ENCODE measurements at places on chromosomes 11 and 22.

GRCh38 chr11:119694334-119694733 is 34.7 kb downstream of the NECTIN1 start:
- no peak for DNase-seq

DNA sequence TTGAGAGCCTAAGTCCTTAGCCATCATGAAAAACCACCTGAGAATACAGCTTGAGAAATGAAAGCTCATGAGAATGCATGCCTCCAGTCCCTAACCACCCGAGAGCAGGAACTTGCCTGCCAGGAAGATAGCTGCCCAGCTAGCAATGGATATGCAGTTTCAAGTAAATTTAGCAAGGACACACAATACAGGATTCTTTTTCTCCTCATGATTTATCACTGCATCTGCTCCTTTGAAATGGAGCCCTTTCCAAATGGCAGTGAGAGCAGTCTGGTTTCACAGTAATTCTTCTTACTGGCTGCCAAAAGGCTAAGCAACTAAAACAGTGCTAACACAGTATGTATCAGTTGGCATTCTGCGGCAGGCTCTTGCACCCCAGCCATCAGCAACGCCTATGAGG is 109.9 kb downstream of the MICAL3 start:
- DNase-seq, result no peak

GRCh38 chr11:13786688-13787087 is 118.2 kb downstream of the FAR1 start:
- no peak for DNase-seq

DNA sequence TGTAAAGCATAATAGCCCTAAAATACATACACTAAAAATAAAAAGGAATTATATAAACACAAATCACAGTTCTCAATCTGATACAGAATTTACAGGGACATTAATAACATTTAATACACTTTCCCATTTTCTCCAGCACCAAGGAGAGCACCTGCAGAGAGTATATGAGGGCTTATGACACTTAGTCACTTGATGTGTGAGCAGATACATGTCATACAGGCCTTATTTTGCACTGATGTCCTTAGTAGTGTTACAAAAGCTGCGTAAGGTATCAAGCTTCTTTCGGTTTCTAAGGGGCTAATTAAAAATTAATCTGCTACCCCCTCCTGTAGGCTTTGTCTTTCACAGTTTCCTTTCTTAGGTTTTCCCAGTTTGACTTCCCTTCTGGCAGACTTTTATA is 61.3 kb downstream of the TRIM44 start:
- DNase-seq, result no peak

GRCh38 chr11:50333861-50334260 is 301.2 kb downstream of the OR4C45 start:
- DNase-seq, result no peak
